A549 treated with Hydrocortisone at 1 μM for 4 hours (cell line): ENCODE measurements at places on chromosomes 3 and 15. TPM values are rescaled to one million over a fixed set of nuclear protein-coding genes. Genes with fewer than 3 reads are reported as not detected.

Gene ZNF80
- not detected in 5 replicates for total RNA-seq

Gene VWA5B2
- 0.25 to 0.60 TPM (median 0.40 TPM) in 5 replicates for total RNA-seq

Gene INSYN1
- 1.9 to 3.0 TPM (median 2.3 TPM) in 5 replicates for total RNA-seq

Gene PXYLP1
- total RNA-seq, result 12.0 to 17.0 TPM (median 14.9 TPM) in 5 replicates

Gene ETV5
- 25.1 to 30.6 TPM (median 28.2 TPM) in 5 replicates for total RNA-seq

Gene CD86
- 0.05 TPM in 1 of 5 replicates, not detected in the others for total RNA-seq

Gene NANOGP8
- total RNA-seq, result not detected in 5 replicates

Gene C3orf33
- 5.6 to 6.9 TPM (median 6.3 TPM) in 5 replicates for total RNA-seq

Gene SLC6A11
- 0.05 to 0.18 TPM (median 0.08 TPM) in 5 replicates for total RNA-seq

Gene MCF2L2
- total RNA-seq, result 0.13 to 0.22 TPM (median 0.18 TPM) in 5 replicates

Gene ALDH1L1
- total RNA-seq, result 0.12 to 0.30 TPM (median 0.21 TPM) in 5 replicates

Gene PAQR9
- 1.9 to 2.4 TPM (median 2.2 TPM) in 5 replicates for total RNA-seq
